ENCODE measurements at places on chromosomes 7 and 10. TPM values are rescaled to one million over a fixed set of nuclear protein-coding genes. Genes with fewer than 3 reads are reported as not detected.

TRIM73 gene
- total RNA-seq: 5.2 TPM

DNAH11 gene
- 0.45 TPM for total RNA-seq

RPS24 gene
- 1,505 TPM for total RNA-seq

AEBP1 gene
- 1.0 TPM for total RNA-seq

ASB15 gene
- not detected for total RNA-seq

SRRM3 gene
- not detected for total RNA-seq

RPEL1 gene
- total RNA-seq: not detected

SUN3 gene
- total RNA-seq: not detected

PDE6C gene
- not detected for total RNA-seq

AHR gene
- 36.5 TPM for total RNA-seq

AKR1D1 gene
- total RNA-seq: not detected

CAV2 gene
- total RNA-seq: not detected

IFIT1B gene
- total RNA-seq: not detected

SMNDC1 gene
- 41.8 TPM for total RNA-seq

MBL2 gene
- total RNA-seq: not detected
